SK-N-MC (cell line): ENCODE measurements at places on chromosomes 1 and 21.

- no peak for DNase-seq
Observed at GRCh38 chr1:116712510-116712909, 41.7 kb upstream of the CD2 start.

DNA sequence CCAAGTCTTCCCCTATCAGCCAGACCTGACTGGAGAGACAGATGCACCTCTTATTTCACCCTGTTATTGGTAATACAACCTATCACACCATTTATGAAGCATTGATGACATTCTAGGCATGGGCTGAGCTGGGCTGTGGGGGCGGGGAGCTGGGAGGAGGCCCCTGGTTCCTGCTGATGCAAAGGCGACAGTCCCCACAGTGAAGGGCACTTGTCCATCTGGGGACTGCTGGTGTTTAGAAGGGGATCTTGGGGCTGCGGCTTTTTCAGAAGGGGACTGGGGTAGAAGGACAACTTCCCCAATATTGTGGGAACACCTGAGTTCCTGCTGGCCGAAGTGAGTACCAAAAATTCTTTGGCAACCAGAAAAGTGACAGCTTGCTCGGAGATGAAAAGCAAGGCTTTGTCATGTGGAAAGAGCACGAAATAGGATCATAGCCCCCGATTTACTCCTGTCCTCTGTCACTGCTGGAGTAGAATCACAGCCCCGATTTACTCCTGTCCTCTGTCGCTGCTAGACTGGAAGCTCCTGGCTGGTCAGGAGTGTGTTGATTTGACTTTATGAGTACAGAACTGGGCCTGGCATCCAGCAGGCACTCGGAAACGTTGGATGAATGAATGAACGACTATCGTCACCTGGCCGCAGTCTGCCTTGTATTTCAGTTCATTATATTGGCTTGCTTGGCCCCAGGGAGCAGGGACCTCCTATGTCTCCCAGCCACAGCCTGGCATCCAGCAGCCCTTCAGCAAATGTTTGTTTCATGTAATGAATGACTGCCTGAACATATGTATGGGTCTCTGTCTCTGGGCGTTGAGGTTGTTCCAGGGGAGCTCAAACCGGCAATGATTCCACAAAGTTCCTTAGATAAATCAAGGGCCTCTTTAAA, 16.5 kb upstream of the ETV3L start:
- DNase-seq = no peak

DNA sequence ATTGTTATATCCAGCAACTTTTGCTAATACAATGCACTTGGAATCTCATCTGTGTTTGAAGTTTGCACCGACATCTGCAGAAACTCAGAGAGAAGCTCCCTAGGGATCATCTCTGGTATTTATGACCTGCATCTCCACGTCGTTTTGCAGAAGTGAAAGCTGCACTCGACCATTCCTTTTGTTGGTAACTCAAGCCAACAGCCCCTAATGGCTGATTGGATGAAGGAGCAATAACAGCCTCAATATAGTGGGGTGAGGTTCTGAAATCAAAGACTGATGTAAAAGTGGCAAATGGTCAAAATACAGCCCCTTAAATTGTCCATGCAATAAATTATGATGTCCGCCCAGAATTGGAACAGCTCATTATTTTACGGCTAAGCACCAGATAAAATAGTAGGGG, 344.2 kb upstream of the KAZN start:
- DNase-seq = no peak

GRCh38 chr1:226424221-226425003, 16.5 kb upstream of the PARP1 start:
- DNase-seq = no peak

GRCh38 chr21:42310411-42311001, 4.7 kb downstream of the TFF3 start:
- no peak for DNase-seq

DNA sequence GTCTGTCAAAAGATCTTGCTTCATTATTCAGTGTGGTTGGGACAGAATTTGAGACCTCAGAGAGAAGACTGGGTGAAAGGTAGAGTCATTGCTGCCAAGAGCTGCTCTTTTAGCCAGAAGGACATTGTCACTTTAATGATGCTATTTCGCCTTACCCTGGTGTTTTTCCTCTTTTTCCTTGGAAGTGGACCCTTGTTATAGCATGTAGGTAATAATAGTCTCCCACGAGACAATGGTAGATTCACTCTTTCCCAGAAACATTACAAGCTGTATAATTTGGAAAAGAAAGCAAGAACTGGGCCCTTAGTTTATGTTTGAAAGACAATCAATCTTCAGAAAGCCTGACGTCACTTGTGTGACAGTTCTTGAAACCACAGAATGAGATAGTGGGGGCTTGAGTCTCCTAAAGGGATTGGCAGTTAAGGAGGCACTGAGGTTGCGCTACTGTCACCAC, 3.8 kb downstream of the SERTAD4 start:
- no peak for DNase-seq

- DNase-seq = no peak
Observed at GRCh38 chr1:50156241-50157010, 47.7 kb downstream of the ELAVL4 start.

DNA sequence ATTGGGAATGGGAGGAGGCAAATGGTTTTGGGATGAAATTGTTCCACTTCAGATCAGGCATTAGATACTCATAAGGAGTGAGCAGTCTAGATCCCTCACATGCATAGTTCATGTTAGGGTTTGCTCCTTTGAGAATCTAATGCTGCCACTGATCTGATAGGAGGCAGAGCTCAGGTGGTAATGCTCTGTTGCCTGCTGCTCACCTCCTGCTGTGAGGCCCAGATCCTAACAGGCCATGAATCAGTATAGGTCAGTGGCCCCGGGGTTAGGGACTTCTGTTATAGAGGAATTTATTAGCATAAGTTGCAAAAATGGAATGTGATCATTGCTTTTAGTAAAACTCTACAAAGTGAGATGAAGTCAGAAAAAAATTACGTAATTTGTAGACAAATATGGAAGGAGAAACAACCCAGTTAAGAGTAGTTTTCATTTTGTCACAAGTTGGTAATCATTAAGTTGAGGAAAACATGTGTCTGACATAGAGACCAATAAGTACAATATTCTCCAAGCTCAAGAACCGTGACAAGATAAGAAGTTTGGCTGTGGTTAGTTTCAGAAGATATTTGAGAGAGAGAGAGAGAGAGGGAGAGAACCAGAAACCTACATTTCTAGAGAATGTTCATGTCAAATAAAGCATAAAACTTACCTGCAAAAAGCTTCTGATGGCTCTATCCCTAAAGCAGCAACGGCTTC, 689.7 kb upstream of the PRMT6 start:
- no peak for DNase-seq

DNA sequence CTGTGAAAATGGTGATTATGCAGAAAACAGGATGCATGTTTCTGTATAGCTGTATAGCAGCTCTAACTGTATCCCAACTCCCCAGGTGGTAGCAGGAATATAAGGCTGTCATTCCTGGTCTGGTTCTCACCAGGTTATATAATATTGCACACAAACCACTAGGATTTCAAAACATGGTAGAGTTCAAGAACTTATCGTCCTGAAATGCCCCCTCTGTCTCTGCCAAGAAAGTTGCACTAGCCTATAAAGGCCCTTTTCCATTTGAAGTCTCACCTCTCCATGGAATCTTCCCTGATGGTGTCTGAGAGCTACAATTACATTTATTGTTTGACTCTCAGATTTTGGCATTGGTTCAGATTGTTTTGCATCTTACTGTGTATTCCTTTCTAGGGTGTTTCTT, 184.9 kb upstream of the FAM78B start:
- no peak for DNase-seq

DNA sequence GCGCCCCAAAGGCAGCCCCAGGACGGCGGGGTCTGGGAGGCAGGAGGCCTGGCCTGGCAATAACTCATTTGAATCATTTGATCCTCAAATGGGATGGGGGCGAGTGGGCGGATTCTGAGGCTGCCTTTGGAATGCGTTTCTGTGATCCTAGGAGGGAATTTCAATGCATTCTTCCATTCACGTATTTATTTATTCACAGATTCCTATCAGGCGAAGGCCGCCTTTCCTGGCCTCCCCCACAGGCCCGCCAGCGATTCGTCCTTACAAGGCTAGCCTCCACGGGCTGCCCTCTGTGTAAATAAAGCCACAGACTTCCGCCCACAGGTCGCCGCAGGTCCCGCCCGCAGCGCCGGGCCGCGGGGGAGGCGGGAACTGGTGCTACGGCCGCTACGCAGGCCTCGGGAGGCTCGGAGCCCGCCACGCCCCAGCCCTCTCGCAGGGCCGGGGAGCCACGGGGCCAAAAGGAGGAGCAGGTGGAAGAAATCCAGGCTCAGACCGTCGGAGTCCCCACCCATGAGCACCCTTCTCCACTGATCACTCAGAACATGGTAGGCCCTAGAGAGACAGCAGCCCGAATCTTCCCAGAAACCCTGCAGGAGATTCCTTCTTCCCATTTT, 31.3 kb upstream of the JUN start:
- no peak for DNase-seq

DNA sequence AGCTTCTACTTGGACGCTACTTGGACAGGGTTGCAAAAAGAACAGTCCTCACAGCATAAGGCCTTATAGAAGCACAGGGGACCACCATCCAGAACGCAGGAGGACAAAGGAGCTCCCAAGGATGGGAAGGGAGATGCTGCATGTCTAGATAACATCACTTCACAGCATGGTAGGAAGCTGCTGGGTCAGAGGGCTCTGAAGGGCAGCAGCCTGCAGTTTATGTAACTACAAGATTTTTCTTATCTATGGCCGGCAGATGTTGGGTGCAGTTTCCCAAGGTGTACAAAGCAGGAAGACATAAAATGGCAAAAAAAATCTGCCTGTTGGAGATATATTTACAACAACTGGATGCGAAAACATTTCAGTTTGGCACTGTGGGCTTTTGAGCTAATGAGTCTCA, 45.3 kb upstream of the SLC5A9 start:
- DNase-seq = no peak

- no peak for DNase-seq
Observed at GRCh38 chr1:169090308-169090899, 16.1 kb upstream of the ATP1B1 start.

GRCh38 chr1:53163291-53163768, 20.9 kb upstream of the SLC1A7 start:
- DNase-seq = no peak

GRCh38 chr21:15928686-15929425, 199.1 kb downstream of the USP25 start:
- DNase-seq = peak; percentile 26

DNA sequence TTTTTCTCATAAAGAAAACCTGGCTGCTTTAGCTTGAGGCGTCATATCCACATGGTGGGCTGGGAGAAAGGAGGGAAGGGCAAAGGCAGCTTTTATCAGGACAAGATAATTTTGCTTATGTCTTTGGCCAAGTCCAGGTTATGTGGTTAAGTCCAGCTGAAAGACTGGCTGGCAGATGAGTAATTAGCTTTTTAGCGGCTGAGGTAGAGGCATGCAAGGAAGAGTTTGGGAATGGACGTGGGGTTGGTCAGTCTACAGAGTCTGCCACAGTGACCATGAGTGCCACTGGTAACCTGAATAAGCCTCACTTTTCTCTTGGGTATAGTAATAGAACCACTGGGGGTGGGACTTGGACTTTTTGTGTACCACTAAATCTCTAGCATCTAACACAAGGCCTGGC, 39.8 kb downstream of the NEK7 start:
- no peak for DNase-seq

- DNase-seq = no peak
Observed at GRCh38 chr1:15627343-15627988, 10.2 kb downstream of the DDI2 start.

- DNase-seq = no peak
Observed at GRCh38 chr1:168031627-168032026, 94.8 kb upstream of the MPC2 start.

- DNase-seq = no peak
Observed at GRCh38 chr1:78836726-78837125, 169.8 kb downstream of the ADGRL4 start.

DNA sequence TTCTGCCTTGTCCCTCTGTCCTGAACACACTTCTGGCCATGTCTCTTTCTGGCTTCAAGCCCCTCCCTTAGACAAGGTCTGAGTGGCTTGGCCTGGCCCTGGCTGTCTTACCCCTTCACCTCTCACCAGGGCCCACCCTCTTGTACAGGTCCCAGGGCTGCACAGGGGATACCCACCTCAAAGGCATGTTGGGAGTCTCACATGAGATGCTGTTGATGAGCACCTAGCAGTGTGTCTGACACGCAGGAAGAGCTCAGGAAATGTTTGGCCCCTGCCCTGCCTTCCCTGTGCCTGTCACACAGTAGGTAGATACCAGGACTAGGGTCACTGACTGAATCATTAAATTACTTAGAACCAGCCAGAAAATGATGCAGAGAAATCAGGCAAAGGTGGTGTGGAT, 16.6 kb downstream of the ZNF362 start:
- no peak for DNase-seq

GRCh38 chr1:45282351-45282750, 44.3 kb upstream of the HPDL start:
- no peak for DNase-seq

DNA sequence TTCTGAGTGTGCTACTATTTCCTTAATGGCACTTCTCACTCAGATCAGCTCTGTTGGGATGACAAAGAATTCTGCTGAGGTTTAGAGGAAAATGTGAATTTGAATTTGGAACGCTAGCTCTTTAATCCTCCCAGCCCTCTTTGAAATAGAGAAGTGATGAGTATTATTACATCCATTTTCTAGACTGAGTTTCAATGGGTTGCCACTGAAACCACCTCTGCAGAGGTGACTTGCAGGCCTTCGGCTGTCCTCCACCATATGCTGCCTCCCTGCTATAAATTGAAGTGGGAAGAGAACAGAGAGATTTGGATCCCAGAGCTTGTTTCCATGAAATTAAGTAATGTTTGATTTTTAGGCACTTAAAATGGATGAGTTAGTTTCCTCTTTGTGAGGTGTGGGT, 363.2 kb upstream of the SNX7 start:
- no peak for DNase-seq

DNA sequence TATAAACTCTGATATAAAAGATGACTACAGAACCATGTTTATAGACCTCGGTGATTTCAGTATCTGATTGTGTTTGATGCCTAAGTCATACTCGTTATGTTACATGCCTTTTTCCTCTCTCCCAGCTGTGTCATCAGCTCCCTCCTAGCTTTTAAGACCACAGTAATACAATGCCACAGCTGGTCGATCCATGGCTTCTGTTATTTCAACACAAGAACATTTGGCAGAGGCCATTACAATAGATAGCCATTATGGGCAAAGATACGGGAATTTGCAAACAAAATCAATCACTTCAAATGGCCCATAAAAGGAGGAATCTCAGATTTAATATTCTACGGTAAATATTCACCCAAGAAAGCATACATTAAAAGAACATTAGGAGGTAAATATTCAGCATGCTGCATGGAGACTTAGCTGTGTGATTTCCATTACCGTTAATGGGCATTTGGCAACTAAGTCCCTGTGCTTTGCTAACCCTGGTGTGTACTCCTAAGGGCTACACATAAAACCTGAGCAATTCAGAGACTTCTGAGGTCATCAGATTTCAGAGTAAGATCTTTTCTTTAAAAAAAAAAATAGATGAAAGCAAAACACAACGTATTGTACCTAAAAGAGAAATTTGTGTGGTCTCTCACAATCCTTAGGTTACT, 153.4 kb downstream of the PIGK start:
- no peak for DNase-seq

DNA sequence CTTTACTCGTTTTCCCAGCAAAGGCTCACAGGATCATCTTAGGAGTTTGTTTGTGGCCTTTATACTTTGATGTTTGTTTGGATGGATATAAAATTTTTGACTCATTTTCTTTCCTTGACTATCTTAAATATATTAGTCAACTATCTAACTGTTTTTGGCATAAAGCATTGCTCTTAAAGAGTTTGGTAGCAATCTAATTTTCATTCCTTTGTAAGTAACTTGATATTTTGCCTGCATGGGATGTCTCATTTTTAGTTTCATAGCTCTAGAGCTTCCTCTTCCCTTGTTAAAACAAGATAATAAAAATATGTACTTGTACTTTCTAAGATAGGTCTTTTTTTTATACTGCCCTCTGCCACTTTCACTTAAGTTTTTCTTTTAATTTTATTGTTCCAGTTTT, 161.9 kb downstream of the MAGI3 start:
- no peak for DNase-seq
